ENCODE measurements at places on chromosomes 7 and 10. TPM values are rescaled to one million over a fixed set of nuclear protein-coding genes. Genes with fewer than 3 reads are reported as not detected.

- DNase-seq = no peak
Observed at GRCh38 chr7:4144172-4144701, 537.9 kb upstream of the FOXK1 start.

NCF1 gene
- not detected for total RNA-seq

VSTM4 gene
- 0.22 TPM for total RNA-seq

SLC29A4 gene
- 0.99 TPM for total RNA-seq

GRCh38 chr7:30553141-30553540, 41.5 kb upstream of the GARS1 start:
- DNase-seq = no peak

DNA sequence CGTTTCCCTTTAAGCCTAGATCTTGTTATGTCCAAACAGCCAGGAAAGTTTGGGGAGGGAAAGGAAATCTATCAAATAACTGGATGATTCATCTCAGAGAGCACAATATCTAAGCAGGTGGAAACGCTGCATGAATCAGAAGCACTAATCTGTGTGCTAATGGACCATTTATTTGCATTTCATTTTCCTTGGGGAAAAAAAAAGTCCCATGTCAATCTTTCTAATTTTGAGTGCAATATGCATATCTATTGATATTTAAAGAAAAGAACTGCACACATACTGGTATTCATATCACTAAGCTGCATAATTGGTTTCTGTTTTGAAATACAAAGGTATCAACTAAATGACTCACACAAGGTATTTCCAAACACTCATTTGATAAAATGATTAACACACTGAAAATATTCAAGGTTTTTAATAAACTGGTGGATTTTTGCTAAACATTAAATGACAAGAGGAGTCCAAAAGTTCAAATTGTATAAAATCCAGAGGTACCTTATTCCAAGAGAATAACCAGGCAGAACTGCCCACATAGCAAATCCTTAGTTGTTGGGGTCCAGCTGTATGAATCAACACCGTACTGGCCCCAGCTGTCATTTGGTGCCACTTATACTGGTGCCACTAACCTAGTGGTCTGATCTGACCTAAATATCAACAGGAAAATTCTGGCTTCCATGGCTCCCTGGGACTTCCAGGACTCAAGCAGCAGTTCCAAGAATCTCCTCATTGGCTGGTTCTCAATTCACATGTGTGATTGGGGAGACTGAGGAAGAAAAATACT, 122.2 kb upstream of the SP4 start:
- no peak for DNase-seq

- no peak for DNase-seq
Observed at GRCh38 chr7:30528779-30529178, 24.1 kb upstream of the GGCT start.

DNA sequence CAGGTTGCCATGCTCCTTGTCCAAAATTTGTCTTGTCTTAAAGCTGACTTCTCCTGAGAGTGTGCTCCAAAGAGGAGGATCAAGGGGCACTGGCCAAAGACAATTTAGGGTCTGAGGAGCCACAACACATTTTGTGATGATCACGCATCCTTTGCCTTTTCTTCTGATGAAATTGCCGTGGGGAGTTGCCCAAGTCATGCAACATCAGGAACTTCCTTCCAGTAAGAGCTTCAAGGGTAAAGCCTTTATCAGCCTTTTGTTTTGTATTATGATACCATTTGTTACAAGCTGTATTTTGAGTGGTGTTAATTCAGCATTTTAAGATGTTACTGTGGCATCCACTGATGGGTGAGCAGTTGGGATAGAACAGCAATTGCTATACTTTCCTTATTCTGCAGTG, 131.2 kb upstream of the MKI67 start:
- DNase-seq = no peak

DNA sequence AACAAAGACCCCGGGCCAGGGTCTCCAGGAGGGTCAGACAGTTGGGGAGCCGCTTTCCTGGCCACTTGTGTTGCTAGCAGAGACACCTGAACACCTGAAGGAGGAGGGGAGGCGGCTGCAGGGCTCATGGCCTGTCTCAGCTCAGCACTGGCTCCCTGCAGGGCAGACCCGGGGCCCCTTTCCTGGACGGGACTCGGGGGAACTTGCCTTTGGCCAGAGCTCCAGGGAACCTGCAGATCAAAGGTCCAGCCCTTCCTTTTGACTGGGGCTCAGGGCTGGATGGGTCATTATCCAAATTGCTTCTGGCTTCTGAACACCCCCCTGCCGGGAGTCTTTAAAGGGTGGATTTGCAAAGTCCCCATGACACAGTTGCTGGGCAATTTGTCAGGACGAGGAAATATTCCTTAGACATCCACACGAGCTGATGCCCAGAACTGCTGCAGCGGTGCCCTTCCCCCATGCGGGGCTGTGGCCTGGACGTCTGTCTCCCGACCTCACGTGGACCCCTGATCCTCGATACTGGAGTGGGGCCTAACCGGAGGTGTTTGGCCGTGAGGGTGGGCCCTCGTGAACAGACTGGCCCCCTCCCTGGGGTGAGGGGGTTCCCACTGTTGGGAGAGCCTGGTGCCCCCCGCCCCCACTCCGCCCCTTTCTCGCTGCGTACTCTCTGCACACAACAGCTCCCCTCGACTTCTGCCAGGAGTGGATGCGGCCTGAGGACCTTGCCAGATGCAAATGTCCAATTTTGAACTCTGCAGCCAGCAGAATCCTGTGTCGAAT, 194.3 kb downstream of the ELFN1 start:
- no peak for DNase-seq

- DNase-seq = no peak
Observed at GRCh38 chr10:2362331-2362730, 625.0 kb upstream of the ADARB2 start.

- DNase-seq = peak; percentile 89
Observed at GRCh38 chr7:119720541-119720940, 552.4 kb upstream of the KCND2 start.

- DNase-seq = no peak
Observed at GRCh38 chr7:158907390-158907789, 51.0 kb downstream of the DYNC2I1 start.

GRCh38 chr7:146956853-146957252, 840.3 kb downstream of the CNTNAP2 start:
- DNase-seq = no peak

DNA sequence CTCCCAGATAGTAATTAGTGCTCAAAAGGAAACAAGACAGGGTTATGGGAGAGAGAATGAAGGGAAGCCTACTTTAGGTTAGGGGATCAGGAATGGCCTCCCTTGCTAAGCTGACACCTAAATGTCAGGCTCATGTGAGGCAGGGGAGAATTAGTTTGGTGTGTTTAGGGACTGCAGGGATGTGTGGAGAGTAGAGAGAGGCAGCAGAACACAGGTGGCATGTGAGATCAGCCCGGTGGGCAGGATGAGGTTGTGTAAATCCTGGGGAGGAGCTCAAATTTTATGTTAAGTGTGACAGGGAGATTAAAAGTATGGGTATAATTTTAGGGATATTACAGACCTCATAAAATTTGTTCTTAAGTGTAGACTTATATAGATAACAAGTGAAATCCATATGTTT, 56.2 kb upstream of the ZNF438 start:
- DNase-seq = no peak

DNA sequence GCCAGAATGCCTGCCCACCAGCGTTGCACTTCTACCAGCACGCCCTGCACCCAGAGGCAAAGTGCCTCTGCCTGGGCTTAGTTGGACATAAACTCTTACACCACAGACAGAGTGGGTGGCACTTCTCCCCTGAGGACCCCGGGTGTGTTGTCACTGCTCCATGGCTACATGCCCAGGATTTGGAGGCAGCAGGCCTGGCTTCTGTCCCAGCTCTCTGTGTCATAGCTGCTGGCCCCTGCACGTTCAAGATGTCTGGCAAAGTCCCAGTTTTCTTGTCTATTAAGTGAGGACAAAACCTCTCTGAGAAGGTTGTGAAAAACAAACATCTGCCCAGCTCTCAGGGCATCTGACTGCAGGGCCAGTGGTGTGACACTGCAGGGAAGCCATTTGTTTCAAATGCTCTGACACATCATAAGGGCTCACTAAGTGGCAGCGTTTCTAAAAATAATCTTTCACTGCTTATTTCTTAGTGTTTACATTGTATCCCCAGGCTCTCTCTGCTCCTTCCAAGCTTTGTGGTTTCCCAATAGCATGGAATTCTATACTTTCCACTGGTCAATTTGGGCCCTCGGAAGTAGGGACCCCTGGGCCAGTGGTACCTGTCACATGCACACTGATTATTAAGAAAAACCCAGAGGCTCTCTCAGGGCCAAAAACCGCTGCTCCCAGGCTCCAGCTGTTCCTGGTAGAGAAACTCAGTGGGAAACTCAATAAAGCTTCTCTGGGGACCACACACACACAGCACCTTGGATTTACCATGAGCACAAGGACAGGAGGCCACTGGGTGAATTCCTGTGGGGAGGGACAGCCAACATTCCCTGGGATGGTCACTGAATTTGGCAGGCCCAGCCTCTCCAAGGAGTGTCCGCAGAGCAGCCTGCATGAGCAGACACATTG, 86.2 kb upstream of the ANLN start:
- DNase-seq = peak; percentile 84

MSMB gene
- total RNA-seq = not detected

GPER1 gene
- 1.1 TPM for total RNA-seq

RNF148 gene
- total RNA-seq = 0.44 TPM

CTNNA3 gene
- total RNA-seq = not detected

DNA sequence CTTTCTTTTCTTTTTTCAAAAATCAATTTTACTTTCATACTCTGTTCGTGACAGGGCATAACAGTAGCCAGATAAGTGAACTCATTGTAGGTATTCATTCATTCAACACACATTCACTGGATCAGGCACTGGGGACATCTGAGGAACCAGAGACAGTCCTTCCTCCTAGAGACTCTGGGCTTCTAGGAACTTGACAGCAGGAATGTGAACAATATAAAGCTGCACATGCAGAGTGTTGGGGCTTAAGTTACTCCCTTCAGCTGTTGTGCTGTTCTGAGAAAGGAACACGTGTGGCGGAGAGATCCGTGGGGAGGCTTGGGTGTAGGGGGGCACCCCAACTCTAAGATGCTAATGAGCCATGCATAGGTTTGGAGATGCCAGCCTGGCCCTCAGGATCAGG, 120.4 kb downstream of the PKD1L1 start:
- no peak for DNase-seq

SEMA3A gene
- 56.7 TPM for total RNA-seq

- DNase-seq = peak; percentile 3
Observed at GRCh38 chr7:92325858-92326257, 80.1 kb downstream of the ANKIB1 start.

GIGYF1 gene
- 14.9 TPM for total RNA-seq

DNA sequence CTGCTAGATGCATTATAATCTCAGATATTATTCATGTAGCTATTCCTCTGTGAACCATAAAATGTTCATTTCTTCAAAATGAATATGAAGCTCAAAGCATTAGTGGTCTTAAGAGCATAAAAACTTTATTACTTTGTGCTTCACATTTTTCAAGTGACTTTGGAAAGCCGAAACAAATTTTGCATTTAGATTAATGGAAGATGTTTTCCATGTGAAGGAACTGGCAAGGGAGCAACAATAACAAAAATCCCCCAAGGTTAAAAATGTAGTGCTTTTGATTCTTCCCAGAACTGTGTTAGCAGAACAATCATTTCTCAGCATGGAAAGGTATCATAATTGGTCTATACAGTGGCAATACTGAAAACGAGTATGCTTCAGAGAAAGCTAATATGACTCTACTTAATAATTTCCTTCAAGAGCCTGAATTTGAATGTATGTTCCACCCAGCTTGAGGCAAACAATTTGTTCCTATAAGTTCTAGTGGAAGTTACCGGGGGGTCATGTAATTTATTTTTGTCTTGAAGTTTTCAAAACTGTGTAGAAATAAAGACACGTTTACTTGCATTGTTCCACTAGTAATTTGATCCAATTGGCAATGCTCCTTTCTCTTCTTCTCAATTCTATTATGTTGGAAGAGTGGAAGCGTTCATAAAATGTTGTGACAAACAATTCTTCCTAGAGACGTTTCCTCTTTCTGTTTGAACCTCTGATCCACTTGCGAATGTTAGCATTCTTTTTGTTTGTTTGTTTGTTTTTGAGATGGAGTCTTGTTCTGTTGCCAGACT, 665.4 kb downstream of the AUTS2 start:
- DNase-seq = no peak

GRCh38 chr10:71810048-71810750, 36.9 kb upstream of the VSIR start:
- no peak for DNase-seq

DNA sequence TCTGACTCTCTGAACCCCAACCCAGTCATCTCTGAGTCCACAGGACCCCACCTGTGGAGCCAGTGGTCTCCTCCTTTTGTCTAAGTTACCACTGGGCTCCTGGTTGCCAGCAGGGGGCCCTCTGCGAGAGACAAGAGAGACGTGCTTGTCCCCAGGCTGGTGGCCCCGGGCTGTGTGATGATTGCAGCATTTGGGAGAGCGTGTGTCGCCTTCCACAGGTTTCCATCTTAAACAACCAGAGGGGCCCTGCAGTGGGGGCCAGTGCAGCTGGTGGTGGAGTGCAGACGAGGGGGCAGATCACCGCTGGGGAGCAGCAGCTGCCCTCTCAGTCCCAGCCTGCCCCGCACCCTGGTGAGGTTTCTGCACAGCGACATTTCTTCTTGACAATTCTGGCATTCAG, 122.4 kb upstream of the PPP2R2D start:
- no peak for DNase-seq

- no peak for DNase-seq
Observed at GRCh38 chr7:131431289-131431688, 103.6 kb downstream of the MKLN1 start.

GRCh38 chr10:94500063-94500462, 45.5 kb upstream of the HELLS start:
- peak; percentile 28 for DNase-seq

SUN3 gene
- total RNA-seq = not detected

DNA sequence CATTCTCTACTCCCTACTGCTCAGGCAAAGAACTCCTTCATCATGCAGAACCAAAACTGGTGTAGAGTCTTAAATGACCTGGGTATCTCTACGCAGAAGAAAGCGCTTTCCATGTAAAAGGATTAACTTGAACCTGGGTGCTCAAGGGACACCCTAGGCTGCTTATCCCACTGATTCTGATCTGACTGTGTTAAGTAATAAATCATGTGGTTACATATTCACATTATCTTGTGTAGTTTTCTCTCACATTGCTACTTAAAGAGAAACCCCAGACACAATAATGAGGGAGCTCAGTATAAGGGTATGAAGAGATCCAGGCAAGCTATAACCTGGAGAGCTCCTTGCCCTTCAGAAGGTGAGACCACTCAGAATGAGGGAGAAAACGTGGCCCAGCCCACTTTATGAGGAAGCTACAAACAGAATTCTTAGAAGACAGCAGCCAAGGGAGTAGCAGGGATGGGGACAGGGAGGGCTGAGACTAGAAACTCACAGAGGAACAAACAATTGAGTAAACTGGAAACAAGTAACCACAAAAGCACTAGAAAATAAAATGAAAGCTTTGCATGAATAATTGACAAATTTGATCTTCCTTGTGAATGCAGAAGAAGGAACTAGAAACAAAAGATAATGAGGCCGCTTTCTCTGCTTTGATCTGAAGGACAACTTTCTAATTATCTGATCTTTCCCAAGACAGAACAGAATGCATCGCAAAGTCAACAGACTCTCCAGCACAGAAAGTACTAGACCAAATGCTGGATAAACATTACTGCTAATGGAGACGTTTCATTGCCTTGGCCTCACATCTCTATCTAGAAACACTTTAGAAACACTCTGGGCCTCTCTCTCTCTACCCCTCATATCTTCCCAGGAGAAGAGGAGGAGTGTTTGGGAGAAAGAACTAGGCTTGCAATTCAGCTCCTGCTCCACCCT, 76.1 kb downstream of the LRRC17 start:
- no peak for DNase-seq

- no peak for DNase-seq
Observed at GRCh38 chr10:18561861-18562551, 89.4 kb downstream of the NSUN6 start.

MOSPD3 gene
- 5.2 TPM for total RNA-seq

MUC3A gene
- total RNA-seq = not detected

GRCh38 chr10:125711110-125711750, 8.3 kb upstream of the EDRF1 start:
- DNase-seq = no peak

All from lung microvascular endothelial cell (primary cell).